ENCODE measurements at places on chromosomes 13 and 19.

DNA sequence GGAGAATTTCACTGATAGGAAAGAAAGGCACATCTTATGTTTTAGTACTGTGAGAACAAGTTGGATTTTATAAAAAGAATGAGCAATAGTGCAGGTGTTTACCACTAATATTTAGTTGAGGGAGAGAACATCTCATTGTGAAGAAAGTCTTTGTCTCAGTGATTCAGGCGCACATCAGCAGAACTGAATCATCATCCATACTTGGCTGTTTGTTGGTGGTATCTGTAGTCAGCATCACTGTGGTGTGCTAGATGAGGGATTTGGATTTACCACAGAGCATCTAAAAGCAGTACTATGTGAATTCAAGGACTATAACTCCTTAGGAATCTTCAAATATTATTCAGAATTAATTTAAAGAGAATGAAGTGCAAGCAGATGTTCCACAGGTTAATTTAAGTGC lies 1380.5 kb upstream of the ATXN8OS start:
- DNase-seq, result no peak

- no peak for DNase-seq
Measured at GRCh38 chr19:10725415-10725814, 7.5 kb downstream of the DNM2 start.

GRCh38 chr19:3136684-3137055 lies 837 bp downstream of the GNA15 start:
- DNase-seq, result no peak

DNA sequence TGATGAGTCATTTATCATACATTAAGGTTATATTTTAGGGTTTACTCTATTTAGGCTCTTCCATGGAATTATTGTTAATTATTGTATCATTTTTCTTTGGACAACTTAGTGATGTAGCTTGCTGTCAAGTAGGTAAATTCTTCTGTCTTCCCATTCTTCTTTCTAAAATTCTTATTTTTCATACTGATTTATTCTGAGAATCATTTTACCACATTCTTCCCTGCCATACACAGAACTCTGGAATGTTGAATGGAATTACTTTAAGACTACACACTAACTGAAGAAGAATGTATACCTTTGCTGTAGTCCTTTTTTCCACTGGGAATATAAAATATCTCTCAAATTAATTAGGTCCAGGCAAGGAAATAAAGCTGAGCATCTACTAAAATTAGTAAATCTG lies 24.5 kb upstream of the SLC7A1 start:
- DNase-seq, result no peak

- no peak for DNase-seq
Measured at GRCh38 chr13:113155201-113155600, 3.2 kb upstream of the PROZ start.

DNA sequence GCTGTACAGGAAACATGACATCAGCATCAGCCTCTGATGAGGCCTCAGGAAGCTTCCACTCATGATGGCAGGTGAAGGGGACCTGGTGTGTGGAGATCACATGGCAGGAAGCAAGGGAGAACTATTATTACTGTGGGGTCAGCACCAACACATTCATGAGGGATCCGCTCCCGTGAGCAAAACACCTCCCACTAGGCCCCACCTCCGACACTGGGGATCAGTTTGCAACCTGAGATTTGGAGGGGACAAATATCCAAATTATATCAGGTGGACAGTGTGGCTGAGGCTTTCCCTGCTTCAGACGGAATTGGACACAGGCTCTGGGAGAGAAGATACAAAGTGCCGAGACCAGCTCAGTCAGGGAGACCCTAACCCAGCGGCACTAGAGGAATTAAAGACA lies 5.7 kb upstream of the ZNF792 start:
- no peak for DNase-seq

GRCh38 chr13:44052780-44053184 lies 173.1 kb downstream of the LACC1 start:
- no peak for DNase-seq

DNA sequence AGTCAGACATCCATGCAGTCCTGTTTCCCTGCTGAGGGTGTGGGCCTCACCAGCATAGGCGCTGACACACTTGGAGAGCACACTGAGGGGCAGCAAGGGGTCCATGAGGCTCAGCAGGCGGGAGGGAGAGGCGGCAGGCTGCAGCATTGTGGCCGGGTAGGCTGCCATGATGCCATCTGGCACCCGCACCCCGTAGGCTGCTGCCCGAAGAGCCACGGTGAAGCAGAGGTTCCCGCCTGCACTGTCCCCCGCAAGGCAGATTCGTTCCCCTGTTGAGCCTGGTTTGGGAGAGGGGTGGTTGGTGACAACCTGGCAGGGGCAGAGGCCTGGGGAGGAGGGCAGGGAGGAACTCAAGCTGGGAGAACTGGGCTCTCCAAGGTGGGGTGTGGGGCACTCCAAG lies 16.0 kb upstream of the CNFN start:
- no peak for DNase-seq

All from activated T-cell treated with anti-CD3 and anti-CD28 coated beads for 1 hour (primary cell).